ENCODE measurements at places on chromosomes 6 and 20.

GRCh38 chr20:20331156-20331555 is 36.7 kb upstream of the INSM1 start:
- no peak for DNase-seq

DNA sequence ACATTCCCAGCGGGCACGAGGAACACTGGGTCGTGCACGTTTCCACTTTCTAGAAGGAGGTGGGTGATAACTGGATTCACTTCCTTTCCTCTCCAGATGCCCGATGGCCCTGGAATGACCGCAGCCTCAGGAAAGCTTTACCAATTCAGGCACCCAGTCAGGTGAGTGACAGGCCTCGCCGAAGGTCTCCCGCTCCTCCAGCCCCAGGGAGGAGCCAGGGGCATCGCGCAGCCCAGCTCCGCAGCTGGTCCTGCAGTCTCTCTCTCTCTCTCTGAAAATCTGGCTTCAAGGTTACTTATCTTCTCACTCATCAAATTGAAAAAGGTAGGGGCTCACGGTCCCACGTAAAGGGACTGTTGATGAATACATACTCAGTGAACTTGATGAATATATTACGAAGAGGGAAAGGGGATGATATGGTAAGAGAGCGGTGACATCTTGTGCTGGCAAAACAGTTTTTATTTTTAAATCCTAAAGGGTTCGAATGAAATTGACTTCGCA is 891 bp downstream of the RIPPLY2 start:
- DNase-seq, result no peak

DNA sequence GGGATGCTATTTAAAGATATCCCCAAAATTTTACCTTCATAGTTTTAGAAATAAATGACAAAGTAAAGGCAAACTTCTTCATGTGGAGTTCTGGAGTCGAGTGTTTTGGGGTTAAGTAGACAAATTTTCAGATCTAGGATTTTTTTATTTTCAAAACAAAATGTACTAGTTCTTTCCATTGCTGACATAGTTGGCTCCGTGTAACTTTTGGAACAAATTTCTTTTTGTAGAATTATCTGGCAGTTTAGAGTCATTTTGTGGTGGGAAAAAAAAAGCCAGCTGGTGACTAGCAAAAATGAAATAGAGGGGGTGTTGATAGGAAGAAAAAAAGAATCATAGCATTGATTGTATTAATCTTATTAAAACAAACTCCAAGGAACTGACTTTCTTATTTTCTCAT is 131.6 kb upstream of the TCF21 start:
- no peak for DNase-seq

- no peak for DNase-seq
These were observed 33.6 kb upstream of the ID4 start for GRCh38 chr6:19803331-19804204.

GRCh38 chr6:47427680-47428079 is 49.9 kb upstream of the CD2AP start:
- no peak for DNase-seq

DNA sequence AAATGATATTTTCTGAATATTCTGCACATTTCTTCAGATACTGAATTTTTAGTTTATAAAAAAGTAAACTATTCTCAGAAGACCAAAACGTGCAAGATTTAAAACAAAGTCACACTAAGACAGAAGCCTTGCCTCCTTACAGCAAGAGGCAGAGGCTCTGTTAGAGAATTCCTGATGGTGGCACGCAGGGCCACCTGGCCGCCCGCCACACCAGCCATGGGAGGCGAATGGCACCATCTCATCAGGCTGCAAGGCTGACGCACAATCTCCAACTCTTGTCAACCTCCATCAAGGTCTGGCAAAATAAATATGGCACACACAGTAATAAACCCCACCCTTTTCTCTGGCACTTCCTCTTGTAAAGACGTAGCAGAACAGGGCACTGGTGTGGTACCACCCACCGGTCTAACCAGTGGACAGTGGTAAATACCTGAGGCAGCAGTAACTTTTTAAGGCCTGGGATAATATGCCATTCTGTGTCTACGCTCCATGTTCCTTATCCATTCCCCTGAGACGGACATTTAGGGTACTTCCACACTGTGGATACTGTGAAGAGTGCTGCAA is 111.4 kb downstream of the WDR27 start:
- no peak for DNase-seq

DNA sequence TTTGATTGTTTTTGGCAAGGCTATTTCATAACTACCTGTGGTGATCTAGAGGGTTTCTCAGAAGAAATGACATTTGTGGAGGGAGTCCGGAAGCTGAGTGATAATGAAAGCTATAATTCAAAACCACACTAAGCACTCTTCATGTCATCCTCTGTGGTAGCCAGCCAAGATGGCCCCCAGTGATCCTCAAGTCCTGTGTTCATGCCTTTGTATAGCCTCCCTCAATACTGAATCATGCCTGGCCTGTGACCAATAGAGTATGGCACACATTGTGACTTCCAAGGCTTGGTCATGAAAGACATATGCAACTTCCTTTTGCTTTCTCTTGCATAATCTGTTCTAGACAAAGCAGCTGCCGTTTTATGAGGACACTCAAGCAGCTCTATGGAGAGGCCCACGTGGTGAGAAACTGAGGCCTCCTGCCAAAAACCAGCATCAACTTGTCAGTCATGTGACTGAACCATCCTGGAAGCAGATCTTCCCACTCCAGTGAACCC is 12.8 kb upstream of the DNAAF9 start:
- DNase-seq, result peak; percentile 96

GRCh38 chr6:142055219-142055618 is 77.5 kb upstream of the GJE1 start:
- DNase-seq, result no peak
